ENCODE measurements at places on chromosomes 2 and 18. TPM values are rescaled to one million over a fixed set of nuclear protein-coding genes. Genes with fewer than 3 reads are reported as not detected.

DNA sequence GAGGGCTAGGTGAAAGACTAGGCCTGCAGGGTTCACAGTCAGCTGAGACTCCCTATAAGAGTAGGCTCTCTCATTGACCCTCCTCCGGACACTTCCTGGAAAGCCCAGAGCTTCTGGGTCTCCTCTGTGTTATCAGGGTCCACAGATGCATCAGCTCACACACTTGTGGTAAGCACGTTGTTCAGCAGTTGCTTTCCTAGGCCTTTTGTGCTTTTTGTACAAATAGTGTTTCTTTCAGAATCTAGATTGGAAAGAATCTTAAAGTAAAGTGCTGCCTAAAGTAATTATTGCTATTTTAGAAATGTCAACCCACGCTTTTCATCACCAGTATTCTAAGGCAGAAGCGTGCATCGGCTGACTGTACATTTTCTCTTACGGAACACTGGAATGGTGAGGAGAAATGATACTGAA, 15.5 kb downstream of the SLC9A2 start:
- H3K27ac ChIP-seq = no peak overlapping the region
- H3K4me1 ChIP-seq = no peaks in the 10 kb centered on the region
- H3K4me3 ChIP-seq = no peak overlapping the region
- no peaks in the 10 kb centered on the region for H3K27me3 ChIP-seq

DNA sequence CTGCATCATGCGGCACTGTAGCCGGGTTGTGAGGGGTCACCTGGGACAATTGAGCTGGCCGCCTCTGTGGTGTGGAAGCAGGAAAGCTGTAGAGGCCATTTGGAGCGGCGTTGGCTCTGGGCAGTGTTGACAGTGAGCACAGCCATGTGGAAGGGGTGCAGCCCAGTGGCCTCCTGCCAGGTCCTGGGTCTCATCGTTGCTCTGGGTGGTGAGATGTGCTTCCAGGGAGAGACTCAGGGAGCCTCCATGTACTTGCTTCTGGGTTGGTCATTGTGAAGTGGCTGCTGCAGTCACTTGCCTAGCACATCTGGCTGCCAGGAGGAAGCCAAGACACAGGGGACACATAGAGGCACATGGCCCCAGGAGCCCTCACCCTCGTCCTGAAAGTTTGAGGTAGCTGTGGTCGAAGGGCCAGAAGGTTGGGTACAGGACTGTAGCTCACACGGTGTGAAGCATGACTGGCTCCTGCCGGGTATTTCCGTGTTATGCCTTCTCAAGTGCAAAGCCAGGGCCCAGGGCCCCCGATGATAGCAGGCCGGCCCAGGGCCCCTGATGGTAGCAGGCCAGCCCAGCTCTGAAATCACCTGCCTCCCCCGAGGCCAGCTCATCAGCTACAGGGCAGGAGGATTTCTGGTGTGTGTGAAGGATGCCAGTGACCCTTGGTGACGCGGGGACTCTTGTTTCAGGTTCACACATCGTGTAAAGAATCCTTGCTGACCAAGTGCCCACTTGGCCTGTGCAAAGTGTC, 82.6 kb downstream of the DGKD start:
- no peak overlapping the region for H3K27ac ChIP-seq
- peaks cover 66% of the 10 kb centered on the region for H3K36me3 ChIP-seq
- H3K27me3 ChIP-seq = no peaks in the 10 kb centered on the region
- H3K4me3 ChIP-seq = no peak overlapping the region

GRCh38 chr2:37767046-37767445, 95.6 kb upstream of the CDC42EP3 start:
- H3K27me3 ChIP-seq = no peaks in the 10 kb centered on the region
- no peak overlapping the region for H3K4me3 ChIP-seq
- no peak for DNase-seq

DNA sequence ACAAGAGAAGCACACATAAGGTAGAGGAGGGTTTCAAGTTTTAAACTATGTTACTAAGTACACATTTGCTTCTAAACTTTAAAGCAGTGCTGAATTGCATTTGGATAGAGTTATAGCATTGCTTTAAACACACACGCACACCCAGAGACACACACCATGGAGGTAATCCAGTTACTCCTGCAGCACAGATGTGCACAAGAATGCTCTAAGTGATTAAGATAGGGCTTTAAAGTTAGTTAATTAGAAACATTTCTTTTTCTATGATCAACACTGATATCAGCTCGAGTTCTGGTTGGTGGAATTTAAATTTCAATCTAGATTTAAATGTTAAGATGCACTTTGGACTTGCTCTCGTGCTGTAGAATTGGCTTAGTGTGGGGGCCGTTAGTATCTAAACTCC, 492.3 kb downstream of the ZEB2 start:
- no peaks in the 10 kb centered on the region for H3K36me3 ChIP-seq
- no peak overlapping the region for H3K4me3 ChIP-seq
- no peak for DNase-seq

DNA sequence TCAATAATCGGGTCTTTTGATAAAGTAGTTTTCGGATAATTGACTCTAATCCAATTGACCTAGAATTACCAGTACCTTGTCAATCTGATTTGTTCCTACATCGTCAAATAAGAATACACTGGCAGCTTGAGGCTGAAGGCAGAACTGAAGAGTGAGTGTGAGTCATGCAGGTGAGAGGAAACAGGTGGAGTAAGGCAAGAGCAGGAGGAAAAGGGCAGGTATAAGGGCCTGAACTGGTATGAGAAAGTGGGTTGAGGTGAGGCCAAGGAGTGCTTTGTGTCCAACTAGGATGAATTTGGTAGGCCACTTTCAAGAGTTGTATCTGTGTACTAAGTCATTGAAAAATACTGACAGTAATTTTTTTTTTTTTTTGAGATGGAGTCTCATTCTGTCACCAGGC, 186.0 kb downstream of the ZNF385B start:
- no peak overlapping the region for H3K4me3 ChIP-seq
- H3K27ac ChIP-seq = no peak overlapping the region
- H3K36me3 ChIP-seq = no peaks in the 10 kb centered on the region

- no peak overlapping the region for H3K4me3 ChIP-seq
- no peak overlapping the region for H3K27ac ChIP-seq
- no peaks in the 10 kb centered on the region for H3K36me3 ChIP-seq
- no peaks in the 10 kb centered on the region for H3K4me1 ChIP-seq
These were observed 753.8 kb downstream of the PLCL1 start for GRCh38 chr2:198558176-198558575.

GRCh38 chr18:74682141-74682990, 84.7 kb downstream of the ZNF407 start:
- no peak overlapping the region for H3K4me3 ChIP-seq
- H3K27ac ChIP-seq = no peak overlapping the region
- H3K27me3 ChIP-seq = no peaks in the 10 kb centered on the region
- H3K4me1 ChIP-seq = no peaks in the 10 kb centered on the region
- no peak for DNase-seq
- no peaks in the 10 kb centered on the region for H3K36me3 ChIP-seq

The CRACDL gene
- total RNA-seq = 0.09 TPM

The FMNL2 gene
- total RNA-seq = 3.0 TPM

The SLC11A1 gene
- total RNA-seq = 35.5 TPM

The RAB12 gene
- total RNA-seq = 27.5 TPM

All from natural killer cell (primary cell).